ENCODE measurements at places on chromosomes 5 and 9. TPM values are rescaled to one million over a fixed set of nuclear protein-coding genes. Genes with fewer than 3 reads are reported as not detected.

The SERF1A gene
- total RNA-seq = 10.6 TPM

The SLC6A3 gene
- not detected for total RNA-seq

The IFNA4 gene
- not detected for total RNA-seq

The FAM120A gene
- total RNA-seq = 46.5 TPM

DNA sequence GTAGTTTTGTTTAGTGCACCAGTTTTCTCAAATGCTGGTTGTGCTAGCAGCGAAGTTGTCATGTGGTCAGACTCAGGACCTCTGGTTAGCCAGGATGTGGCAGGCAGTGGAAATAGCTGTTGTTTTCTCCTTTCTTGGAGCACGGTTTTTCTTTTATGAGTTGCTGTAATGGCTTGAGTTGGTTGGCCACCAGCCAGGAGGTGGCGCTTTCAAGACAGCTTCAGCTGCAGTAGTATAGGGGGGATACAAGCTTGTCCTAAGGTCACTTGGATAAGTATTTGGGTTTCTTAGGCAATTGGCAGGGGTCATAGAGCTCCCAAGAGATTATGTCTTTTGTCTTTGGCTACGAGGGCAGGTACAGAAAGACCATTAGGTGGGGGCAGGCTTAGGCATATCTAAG lies 274.2 kb upstream of the TARS1 start:
- no peaks in the 10 kb centered on the region for H3K36me3 ChIP-seq
- H3K4me3 ChIP-seq = no peak overlapping the region
- H3K27me3 ChIP-seq = no peaks in the 10 kb centered on the region
- DNase-seq = no peak
- no peak overlapping the region for H3K27ac ChIP-seq

DNA sequence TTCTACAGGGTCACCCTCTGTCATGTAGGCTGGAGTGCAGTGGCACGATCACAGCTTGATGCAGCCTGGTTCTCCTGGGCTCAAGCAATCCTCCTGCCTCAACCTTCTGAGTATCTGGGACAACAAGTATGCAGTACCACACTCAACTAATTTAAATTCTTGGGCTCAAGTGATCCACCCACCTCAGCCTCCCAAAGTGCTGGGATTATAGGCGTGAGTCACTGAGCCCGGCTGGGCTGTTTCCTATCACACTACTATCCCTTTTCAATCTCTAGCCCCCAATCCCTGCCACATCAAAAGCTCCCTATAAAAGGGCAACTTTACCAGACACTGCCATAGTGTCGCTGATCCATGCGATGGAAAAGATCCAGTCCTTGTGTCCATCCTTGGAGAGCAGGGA lies 20.4 kb downstream of the DCAF12 start:
- DNase-seq = no peak
- H3K27me3 ChIP-seq = no peaks in the 10 kb centered on the region
- peaks cover 3% of the 10 kb centered on the region for H3K4me1 ChIP-seq
- no peak overlapping the region for H3K27ac ChIP-seq

GRCh38 chr5:146720107-146720506 lies 158.4 kb downstream of the PPP2R2B start:
- H3K27me3 ChIP-seq = no peaks in the 10 kb centered on the region
- no peaks in the 10 kb centered on the region for H3K36me3 ChIP-seq
- no peak overlapping the region for H3K4me3 ChIP-seq
- H3K27ac ChIP-seq = no peak overlapping the region

DNA sequence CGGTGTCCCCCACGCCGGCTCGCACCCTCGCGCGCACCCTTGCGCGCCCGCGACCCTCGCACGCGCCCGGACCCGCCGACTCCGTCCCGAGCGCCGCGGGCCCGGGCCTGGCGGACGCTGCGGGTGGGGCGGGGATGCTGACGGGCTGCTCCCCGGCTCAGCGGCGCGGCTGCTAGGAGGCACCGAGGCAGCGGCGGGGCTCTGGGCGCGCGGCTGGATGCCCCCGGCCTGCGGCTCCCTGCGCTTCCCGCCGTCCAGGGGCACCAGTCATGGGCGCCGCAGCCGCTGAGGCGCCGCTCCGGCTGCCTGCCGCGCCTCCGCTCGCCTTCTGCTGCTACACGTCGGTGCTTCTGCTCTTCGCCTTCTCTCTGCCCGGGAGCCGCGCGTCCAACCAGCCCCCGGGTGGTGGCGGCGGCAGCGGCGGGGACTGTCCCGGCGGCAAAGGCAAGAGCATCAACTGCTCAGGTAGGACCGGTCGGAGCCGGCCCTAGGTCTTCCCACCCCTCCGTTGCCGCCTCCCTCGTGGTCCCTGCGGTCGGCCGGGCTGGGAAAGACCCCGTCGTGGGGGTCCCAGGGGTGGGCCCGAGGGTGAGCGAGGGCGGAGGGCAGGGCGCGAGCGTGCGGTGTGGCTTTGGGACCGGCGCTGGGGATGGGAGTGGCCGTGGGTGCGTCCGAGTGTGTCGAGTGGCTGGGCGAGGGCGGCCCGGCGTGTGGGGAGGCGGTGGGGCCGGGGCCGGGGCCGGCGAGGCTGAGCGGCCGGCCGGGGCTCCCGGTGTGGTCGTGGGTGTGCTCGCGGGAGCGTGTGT lies 530 bp downstream of the TMEFF1 start:
- H3K4me1 ChIP-seq = peaks cover 9% of the 10 kb centered on the region
- H3K27me3 ChIP-seq = peaks cover 30% of the 10 kb centered on the region
- DNase-seq = no peak
- no peak overlapping the region for H3K27ac ChIP-seq
- H3K36me3 ChIP-seq = no peaks in the 10 kb centered on the region

DNA sequence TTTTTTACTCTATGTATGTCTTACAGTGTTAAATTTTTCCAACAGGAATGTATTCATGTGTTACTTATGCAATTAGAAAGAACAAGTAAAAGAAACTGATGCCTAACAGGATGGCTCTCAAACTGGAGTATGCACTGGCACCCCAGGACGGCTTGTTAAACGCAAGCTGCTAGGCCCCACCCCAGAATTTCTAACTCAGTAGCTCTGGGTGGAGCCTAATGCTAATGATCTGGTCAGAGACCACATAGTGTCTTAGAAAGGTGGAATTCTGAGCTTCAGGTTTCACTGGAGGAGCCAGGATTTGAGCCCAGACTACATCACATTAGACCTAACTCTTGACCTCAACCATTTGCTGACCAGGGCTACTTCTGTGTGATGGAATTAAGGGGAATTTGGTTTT lies 34.4 kb downstream of the SHC3 start:
- no peaks in the 10 kb centered on the region for H3K4me1 ChIP-seq
- no peak overlapping the region for H3K4me3 ChIP-seq
- no peak for DNase-seq
- H3K27ac ChIP-seq = no peak overlapping the region

GRCh38 chr5:14894748-14895147 lies 23.2 kb upstream of the ANKH start:
- no peak overlapping the region for H3K27ac ChIP-seq
- no peaks in the 10 kb centered on the region for H3K27me3 ChIP-seq
- H3K4me3 ChIP-seq = no peak overlapping the region
- H3K4me1 ChIP-seq = no peaks in the 10 kb centered on the region

DNA sequence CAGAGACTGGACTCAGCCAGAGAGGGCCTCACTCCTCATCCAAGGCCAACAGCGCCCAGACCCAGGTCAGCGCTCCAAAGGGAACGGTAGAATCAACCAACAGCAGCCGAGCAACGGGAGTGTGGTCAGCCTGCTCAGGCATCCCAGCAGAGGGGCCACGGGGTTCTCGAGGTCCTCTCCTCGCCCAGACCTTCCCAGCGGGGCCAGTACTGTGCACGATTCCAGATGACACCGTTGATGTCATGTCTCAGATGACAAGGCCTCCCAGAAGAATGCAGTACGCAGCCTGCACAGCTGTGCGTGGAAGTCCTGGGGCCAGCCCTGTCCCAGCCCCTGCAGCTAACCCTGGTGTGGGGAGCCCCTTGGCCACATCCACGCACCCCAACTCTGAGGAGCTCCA lies 141.0 kb upstream of the PPP1R26 start:
- no peak overlapping the region for H3K27ac ChIP-seq
- no peak for DNase-seq
- H3K27me3 ChIP-seq = no peaks in the 10 kb centered on the region
- no peaks in the 10 kb centered on the region for H3K4me1 ChIP-seq

- H3K27ac ChIP-seq = no peak overlapping the region
- no peak for DNase-seq
- no peaks in the 10 kb centered on the region for H3K4me1 ChIP-seq
- H3K4me3 ChIP-seq = no peak overlapping the region
- H3K27me3 ChIP-seq = peaks cover 2% of the 10 kb centered on the region
- H3K36me3 ChIP-seq = no peaks in the 10 kb centered on the region
Observed at GRCh38 chr5:170195961-170196360, 36.8 kb upstream of the C5orf58 start.

Measured in CD4-positive, alpha-beta T cell (primary cell).